ENCODE measurements at places on chromosomes 2 and 18. TPM values are rescaled to one million over a fixed set of nuclear protein-coding genes. Genes with fewer than 3 reads are reported as not detected.

ACSL3 gene
- 87.0 TPM for total RNA-seq

TBR1 gene
- total RNA-seq: not detected

DNA sequence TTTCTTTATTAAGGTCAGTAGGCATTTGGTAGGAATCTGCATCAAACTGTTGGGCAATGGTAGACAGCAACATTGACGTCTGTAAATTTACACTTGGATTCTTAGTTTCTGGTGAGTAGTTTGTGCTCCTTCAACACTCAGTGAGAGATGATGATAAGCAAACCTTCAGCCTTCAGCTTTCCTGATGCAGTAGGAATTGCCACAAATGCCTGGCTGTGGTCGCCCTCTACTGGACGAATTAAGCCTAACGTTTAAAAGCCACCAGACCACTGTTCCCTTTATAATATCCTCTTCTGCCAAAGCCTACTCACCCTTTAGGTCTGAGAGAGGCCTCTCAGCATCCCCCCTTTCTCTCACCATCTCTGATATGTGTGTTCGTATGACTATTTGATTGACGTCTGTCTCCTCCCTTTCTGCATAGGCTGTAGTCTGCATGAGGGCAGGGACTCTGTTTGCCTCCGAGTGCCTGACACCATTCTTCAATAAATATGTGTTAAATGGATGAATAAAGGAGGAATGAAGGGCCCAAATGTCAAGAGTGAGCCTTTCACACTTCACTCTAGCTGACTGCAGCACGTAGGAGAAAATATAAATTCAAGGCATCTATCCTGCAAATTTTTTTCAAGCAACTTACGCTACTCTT, 47.0 kb upstream of the PLEKHM3 start:
- DNase-seq: peak; percentile 69

DNA sequence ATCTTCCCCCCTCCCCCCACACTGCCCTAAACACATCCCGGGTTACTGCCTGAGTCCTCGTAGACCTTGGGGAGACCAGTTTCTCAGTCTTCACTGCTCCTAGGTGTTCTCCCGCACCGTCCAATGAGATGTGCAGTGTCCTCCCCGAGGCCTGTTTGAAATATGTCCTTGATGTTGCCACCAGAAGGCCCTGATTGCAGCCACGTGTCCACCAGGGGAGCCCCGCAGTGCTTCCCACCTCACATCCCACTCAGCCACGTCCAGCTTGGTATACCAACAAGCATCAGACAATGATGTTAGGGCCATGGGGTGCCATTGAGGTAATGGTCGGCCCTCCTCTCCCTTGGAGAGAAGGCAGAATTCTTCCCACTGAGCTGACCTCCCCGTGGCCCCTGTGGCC, 38.7 kb downstream of the TCF7L1 start:
- no peak for DNase-seq

GALNT1 gene
- 65.3 TPM for total RNA-seq

DNA sequence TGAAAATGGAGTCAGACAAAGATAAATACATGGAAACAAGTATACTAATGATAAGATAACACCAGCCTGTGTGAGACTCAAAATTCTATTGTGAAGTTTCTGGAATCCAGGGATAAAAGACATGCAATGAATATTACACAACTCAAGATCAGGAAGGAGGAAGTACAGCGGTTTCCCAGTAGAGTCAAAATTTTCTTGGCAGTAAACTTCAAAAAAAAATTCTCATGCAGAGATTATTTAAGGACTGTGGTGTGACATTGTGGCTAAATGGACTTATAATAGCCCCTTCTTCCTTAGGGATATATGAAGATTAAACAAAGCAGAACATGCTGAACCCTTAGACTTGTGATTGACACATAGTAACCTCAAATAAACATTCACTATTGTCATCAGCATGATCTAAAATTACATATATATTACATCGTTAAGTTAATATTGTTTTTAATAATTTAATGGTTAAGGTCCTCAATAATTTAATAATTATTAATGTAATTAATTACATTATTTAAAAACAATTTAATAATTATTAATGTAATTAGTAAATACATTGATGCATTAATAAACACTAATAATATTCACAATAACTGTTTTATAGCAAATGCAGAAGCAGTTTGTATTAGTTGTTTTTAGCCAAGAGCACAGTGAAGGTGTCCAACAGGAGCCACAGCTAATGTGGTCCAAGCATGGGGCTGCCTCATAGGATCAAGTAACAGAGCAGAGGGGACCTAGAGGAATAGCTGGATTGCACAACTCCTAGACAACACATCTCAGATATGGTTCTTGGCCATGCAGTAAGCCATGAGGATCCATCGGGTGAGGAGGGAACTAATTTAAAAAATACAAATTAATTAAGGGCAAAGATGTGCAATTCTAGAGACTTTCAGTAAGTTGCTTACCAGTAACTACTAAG, 77.3 kb downstream of the POLE4 start:
- no peak for DNase-seq

DNA sequence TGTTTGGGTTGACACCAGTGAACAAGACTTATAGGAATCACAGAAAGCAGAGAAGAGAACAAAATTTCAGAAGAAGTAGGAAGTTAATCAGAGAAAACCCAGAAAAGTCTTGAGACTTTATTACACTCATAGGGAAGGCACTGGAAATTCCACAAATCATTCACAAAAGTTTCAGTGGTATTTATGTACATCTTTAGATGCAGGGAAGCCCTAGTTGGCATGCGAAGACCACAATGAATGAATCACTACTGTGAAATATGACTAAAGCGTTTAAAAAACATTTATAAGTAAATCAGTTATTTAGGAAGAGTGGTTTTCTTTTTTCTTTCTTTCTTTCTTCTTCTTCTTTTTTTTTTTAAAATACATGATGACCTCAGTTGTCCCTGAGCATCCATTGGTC, 105.1 kb downstream of the NUP35 start:
- no peak for DNase-seq

GRCh38 chr18:57220480-57220879, 73.6 kb downstream of the BOD1L2 start:
- DNase-seq: no peak

- no peak for DNase-seq
Observed at GRCh38 chr2:183416753-183417152, 292.5 kb downstream of the NUP35 start.

DNA sequence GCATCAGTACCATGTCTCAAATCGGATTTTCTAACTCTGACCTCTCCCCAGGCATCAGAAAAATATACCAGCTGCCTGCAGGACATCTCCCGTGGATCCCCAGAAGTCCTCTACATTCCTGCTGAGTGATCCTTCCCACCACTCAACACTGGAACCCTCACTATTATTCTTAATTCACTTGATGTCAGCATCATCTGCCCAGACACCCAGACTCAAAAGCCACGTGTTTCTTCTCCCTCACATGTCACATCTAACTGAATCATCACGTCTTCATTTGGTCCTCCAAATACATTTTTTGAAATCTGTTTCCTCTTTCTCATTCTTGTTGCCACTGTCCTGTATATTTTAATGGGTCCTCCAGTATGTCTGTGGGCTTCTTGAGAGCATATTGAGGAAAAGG, 218.6 kb downstream of the HRH4 start:
- DNase-seq: no peak

GRCh38 chr2:34534341-34534740, 935.2 kb upstream of the FAM98A start:
- DNase-seq: no peak

HOXD4 gene
- not detected for total RNA-seq

DNA sequence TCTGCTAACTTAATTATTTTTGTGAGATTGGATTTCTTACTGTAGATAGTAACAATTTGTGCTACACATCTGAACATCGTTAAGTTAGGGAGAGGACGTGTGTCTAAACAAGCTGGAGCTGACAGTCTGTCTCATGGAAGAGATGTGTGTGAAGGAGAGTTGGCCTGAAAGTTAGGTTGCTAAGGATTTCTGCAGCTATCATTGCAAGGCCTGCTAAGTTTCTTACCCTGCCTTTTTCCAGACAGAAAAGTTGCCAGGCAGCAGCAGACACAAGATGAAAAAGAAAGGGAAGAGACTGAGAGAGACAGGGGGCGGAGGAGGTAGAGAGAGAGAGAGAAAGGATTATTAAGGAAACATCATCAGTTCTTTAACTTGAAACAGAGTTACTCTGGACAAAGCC, 4.1 kb upstream of the LRP1B start:
- no peak for DNase-seq

SGPP2 gene
- 2.1 TPM for total RNA-seq

DNA sequence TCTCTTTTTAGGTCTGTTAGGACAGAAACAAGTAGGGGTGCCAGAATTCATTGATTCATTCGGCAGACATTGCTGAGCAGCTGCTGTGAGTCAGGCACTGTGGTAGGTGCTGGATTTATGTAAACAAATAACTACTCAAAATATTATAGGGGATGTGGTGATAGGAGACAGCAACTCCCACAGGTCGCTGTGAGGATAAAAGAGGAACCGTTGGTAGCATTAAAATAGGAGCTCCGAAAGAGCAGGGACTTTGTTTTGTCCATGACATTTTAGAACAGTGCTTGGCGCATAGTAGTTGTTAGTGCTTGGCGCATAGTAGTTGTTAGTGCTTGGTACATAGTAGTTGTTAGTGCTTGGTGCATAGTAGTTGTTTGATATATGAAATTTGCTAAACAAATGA, 29.2 kb downstream of the ATP6V1C2 start:
- no peak for DNase-seq

GRCh38 chr2:108385411-108386071, 7.8 kb downstream of the SULT1C4 start:
- no peak for DNase-seq

- DNase-seq: no peak
Observed at GRCh38 chr2:142966284-142966683, 88.8 kb downstream of the KYNU start.

FBXO48 gene
- 0.81 TPM for total RNA-seq

- no peak for DNase-seq
Observed at GRCh38 chr2:138503087-138503442, 1.5 kb downstream of the SPOPL start.

DNA sequence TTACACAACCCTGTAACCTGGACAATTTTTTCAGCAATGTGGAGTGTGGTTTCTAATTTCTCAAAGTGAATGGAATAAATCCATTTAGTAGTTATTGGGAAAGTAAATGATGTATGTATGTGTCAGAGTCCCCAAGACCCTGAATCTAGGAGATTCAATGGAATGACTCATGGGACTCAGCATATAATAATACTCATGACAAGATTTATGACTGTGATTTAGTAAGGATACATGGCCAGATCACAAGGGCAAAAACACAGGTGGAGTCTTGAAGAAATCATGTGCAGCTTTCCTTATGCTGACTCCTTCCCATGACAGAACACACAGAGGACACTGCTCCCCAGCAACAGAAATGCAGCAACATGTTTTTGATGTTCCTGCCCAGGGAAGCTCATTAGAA, 1877.7 kb upstream of the LRRTM1 start:
- DNase-seq: no peak

HOXD3 gene
- not detected for total RNA-seq

DNA sequence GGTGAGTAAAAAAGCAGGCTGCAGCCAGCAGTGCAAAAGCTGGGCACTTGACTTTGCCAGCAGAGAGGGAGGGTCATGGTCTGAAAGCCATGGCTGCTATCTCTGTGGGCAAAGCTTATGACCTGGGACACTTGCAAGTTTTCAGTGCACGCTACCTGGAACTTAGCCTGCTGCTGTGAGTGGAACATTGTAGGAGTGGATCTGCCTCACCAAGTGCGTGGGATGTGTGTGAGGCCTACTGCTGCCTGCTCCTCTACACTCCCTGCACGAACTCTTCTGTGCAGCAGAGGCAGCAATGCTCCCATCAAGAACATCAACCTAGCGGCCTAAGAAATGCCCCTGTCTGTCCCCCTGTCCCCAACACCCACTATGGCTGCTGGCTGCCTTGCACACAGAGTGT, 344.1 kb upstream of the REG3G start:
- DNase-seq: no peak

ALPI gene
- total RNA-seq: not detected

CGREF1 gene
- 1.3 TPM for total RNA-seq

DNA sequence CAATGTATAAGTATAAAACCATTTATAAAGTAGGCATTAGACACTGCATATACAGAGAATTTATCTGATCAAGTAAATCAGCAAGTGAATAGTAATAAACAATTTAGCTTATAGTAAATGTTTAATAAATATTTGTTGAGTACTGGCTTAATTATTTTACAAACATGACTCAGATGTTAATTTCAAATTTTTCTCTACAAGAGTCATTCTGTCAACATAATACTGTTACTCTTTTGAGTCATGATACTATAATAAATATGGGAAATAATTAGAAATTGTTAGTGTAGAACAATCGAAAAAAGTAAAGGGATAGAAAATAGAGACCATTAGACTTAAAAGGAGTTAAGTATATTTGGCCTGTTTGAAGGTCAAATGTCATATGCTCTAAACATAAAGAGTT, 133.6 kb upstream of the MC4R start:
- no peak for DNase-seq

GRCh38 chr2:203714112-203714511, 7.7 kb downstream of the CD28 start:
- no peak for DNase-seq

SP9 gene
- total RNA-seq: not detected

Measured in glutamatergic neuron (in vitro differentiated cells).